Stimulated activated naive CD4-positive, alpha-beta T cell treated with Interleukin-2 at 50 U/mL for 16 hours (primary cell): ENCODE measurements at places on chromosomes 3 and 15.

DNA sequence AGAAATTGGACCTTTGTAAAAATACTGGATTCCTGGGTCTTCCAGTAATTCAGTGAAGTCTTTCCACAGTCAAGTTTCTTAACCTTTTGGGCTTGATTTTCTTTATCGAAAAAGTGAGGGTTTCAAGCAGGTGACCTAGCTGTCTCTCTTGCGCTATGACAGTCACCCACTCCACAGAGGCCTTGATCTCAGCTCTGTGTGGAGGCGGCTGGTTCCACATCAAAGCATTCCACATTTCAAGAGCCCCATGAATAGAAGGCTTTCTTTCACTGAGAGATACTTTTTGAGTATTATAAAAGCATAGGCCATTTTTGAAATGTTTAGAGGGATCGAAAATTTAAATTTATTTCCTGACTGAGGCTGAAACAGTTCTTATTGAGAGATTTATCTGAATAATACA is 43.9 kb downstream of the GABRA5 start:
- DNase-seq = no peak

- no peak for DNase-seq
These were observed 32.2 kb downstream of the LIPC start for GRCh38 chr15:58463815-58464650.

GRCh38 chr15:68638953-68639515 is 60.2 kb downstream of the CORO2B start:
- no peak for DNase-seq

- no peak for DNase-seq
These were observed 101.2 kb upstream of the PTX3 start for GRCh38 chr3:157335233-157336076.

- peak; percentile 35 for DNase-seq
These were observed 164.5 kb downstream of the XXYLT1 start for GRCh38 chr3:195106418-195106906.

DNA sequence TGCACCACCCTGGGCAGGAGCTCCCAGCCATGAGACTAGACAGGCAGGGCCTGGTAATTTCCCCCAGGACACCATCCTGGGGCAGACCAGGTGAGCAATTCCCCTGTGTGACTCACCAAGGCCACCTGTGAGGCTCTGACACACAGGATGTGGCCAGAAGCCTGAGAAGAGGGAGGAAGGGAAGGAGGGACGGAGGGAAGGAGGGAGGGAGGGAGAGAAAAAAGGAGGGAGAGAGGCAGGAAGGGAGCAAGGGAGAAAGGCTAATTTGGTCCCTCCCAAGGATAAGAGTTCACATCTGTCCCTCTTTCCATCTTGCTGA is 25.9 kb downstream of the WNT7A start:
- DNase-seq = no peak

DNA sequence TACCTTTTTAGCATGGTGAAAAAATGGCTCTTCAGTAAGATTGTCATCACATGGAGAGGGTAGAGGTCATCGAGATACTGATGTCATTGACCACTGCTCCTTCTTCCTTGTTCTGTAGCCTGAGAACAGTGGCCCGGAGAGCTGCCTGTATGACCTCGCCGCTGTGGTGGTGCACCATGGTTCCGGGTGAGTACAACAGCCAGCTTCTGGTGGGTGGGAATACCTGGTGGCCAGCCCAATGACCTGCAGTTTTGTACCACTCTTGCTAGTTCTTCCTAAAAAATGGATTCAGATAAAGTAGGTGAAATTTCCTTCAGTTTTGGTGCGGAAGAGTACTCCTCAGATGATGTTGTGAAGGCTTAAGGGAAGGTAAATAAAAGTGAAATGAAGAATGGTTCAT is 8.4 kb upstream of the FBXL22 start:
- no peak for DNase-seq

DNA sequence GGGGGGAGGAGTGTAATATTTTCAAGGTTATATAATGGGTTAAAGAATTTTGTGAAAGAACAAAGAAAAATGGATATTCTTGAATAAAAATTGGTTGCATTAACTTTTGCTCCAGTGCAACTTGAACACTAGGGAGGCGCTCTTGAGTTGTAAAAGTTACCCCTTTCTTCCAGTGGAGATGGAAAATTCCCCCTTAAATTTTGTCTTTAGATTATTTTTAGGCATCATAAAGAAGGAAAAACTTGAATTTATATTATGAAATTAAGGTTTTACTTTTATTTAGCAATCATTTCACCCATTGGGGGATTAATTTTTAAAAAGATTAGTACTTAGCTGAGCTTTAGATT is 550 bp upstream of the CHD2 start:
- DNase-seq = no peak

- DNase-seq = no peak
These were observed 74.7 kb upstream of the CNTN4 start for GRCh38 chr3:2023959-2024358.

DNA sequence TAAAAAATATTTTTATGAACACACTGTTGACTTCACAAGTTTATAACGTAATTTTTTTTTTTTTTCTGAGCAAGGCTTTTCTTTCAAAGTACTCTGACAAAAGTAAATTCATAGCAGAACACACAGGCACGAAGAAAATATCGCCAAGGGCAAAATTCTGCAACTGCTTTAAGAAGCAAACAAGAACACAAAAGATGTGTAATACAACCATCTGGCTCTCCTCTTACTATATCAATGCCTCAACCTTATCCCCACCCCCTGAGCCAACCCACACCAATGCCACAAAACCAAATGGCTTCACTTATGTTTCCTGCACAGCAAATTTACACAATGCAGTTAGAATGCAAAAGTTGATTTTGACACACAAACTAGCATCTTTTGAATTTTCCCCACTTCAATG is 274.2 kb downstream of the FOXP1 start:
- DNase-seq = peak; percentile 43

DNA sequence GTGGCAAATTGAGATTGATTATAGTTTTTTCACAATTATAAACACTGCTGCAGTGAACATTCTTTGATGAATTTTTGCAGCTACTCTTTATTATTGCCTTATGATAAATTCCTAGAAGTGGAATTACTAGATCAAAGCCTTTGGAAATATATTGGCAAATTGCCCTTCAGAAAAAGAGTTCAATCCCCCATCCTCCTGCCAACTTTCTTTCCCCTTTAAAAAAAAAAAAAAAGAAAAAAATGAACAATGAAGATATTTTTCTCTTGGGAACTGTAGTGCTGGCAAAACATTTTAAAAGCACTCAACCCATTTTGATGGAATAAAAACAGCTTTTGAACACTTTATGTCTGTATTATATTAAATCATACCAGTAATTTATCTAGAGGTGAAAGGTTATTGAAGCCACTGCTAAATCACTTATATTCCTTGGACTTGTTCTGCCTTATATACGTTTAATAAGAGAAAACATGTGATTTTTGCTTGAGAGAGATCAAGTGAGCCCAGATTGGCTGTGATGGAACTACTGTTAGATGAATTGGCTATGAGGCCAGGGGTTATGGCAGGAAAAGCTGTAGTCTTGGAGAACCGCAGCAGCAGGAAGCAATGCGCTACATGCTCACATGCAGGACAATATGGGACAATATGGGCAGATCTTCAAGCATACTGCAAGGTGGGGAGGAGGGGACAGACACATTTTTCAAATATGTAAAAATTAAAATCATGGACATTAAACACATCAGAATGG is 212.8 kb upstream of the C2CD4B start:
- DNase-seq = no peak

DNA sequence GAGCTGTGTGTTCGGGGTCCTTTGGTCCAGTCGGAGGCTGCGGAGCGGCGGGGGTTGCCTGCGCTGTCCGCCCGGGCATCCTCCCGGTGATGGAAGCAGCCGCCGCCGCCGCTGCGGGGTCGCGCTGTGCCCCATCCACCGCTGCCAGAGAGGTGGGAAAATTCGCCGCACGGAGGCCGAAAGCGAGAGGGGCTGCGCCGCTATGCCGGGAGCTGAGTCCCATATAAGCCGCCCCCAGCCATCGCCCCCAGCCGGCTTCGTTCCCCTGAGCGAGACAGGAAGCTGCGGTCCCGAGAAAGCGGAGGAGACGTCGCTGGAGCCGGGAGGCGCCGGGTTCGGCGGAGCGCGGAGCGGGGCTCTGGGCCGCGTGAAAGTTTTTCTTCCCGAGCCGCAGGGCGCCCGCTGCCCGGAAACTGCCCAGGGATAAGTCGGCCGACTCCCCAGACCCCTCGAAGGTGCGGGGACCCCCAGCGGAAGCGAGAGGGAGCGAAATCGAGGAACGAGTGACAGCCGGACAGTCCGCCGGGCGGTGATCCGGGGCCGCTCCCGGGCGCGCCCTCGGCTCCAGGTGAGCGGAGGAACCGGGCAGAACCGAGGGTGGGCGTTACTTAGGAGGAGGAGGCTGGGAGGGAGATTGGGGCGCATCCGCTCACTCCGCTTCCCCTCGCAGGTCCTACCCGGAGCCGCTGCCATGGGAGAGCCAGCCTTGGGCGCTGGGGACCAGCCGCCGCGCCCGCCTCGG is 574 bp downstream of the CHST2 start:
- DNase-seq = no peak

GRCh38 chr3:70771426-70772147 is 459.1 kb upstream of the MDFIC2 start:
- no peak for DNase-seq

DNA sequence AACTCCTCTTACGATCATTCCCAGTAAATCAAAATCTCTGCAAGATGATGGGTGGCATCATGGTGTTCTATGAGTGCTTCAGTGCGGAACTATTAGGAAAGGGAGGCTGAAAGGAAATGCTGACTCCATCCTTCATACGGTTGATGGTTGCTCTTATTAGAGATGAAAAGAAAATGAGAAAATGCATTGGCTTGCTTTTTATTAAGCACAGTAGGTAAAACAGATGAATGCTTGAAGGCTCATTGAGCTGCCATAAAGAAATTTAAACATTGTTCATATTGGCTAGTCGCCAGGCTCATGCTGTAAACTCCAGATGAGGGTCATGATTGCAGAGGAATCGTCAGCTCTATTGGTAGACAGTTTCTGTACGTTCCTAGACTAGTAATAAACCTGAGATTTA is 115.8 kb downstream of the EPHA3 start:
- DNase-seq = no peak

DNA sequence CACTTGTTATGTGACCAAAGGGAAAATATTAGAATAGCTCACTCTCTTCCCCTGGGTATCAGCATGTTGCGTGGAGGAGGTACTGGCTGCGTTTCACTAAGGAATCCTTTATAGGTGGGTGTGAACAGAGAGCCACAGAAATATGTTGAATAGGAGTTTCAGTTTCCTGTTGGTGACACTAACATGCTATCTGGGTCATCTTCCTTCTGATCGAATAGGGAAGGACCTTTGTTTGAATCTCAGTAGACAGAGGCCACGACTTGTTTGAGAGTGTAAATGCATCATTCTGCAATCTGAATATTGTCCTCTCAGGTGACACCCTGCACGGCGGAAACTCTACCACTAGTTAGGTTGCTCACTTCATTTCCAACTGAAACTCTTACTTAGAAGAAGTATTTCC is 157.9 kb upstream of the SLC2A2 start:
- DNase-seq = no peak

DNA sequence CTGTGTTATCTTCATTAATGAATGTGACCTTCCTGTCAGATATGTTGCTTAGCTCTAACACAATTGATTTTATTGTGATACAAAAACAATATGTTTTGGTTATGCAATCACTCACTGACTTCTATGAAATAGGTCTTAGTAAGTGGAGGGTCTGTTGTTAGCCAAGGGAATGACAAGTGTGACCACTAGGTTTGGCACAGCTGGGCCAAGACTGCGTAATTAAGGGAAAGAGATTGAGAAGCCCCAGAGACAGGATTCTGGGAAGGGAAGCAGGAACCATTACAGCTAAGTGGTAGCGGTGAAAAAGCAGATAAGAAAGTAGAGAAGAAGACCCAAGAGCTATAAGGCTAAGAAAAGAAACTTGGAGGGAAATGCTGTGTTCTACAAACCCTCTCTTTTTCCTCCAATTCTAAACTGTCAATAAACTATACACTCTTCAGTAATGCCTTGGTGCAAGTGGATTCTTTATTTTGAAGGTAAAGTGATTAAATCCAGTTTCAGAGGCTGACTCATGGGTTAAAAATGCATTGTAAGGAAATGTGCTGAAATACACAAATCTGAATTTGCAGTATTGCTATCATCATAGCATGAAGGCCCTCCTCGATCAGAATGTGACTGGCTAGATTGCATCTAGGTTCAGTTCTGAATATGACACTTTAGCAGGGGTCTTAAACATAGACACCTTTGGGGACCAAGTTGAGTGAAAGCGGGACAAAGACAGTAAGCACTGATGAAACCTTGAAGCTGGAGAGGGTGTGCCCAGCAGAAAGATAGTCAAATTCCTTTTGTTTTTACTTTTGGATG is 26.1 kb downstream of the KCNMB2 start:
- no peak for DNase-seq

- no peak for DNase-seq
These were observed 16.7 kb downstream of the WDR48 start for GRCh38 chr3:39068556-39068955.

- DNase-seq = no peak
These were observed 9.2 kb upstream of the LDHAL6B start for GRCh38 chr15:59197454-59197853.

- no peak for DNase-seq
These were observed 342.7 kb downstream of the PTPRG start for GRCh38 chr3:61903931-61904657.

- no peak for DNase-seq
These were observed 4.9 kb downstream of the MNS1 start for GRCh38 chr15:56460071-56460470.

GRCh38 chr15:73632670-73633058 is 525 bp downstream of the NPTN start:
- DNase-seq = no peak

- DNase-seq = no peak
These were observed 151.4 kb downstream of the RPLP1 start for GRCh38 chr15:69604072-69604411.

GRCh38 chr3:41208507-41209220 is 9.4 kb downstream of the CTNNB1 start:
- no peak for DNase-seq

- no peak for DNase-seq
These were observed 92.8 kb downstream of the SV2B start for GRCh38 chr15:91192690-91193377.

- no peak for DNase-seq
These were observed 53.9 kb upstream of the TTC14 start for GRCh38 chr3:180548050-180548449.

GRCh38 chr3:59267021-59267420 is 217.2 kb upstream of the CFAP20DC start:
- no peak for DNase-seq

GRCh38 chr3:150227839-150228238 is 180.3 kb upstream of the TSC22D2 start:
- DNase-seq = no peak

DNA sequence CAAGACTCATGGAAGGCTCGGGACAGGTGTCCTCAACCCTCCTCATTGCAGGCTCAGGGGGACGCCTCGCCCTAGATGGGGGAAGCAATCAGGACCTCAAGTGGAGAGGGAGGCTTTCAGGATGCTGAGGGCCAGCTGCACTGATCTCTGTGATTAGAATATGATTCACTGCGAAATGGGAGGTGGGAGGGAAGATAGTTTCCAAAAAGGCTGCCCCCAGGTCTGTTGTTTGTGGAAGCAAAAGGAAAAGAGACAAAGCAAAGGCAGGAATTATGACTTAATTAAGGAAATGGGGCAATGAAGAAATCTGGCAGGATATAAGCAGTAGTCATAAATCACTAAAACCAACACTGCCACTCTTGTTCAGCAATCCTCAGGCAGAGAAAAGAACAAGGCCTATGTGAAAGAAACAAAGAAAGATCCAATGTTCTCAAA is 85.6 kb upstream of the ABHD17C start:
- DNase-seq = no peak
